ENCODE measurements at places on chromosomes 7 and 10. TPM values are rescaled to one million over a fixed set of nuclear protein-coding genes. Genes with fewer than 3 reads are reported as not detected.
A peak's percentile ranks its signal among the peaks of the same experiment; 100 is the strongest.

TMEM184A gene
- 11.7 TPM for total RNA-seq

- H3K4me3 ChIP-seq: no peak overlapping the region
- H3K36me3 ChIP-seq: no peaks in the 10 kb centered on the region
- H3K27me3 ChIP-seq: no peaks in the 10 kb centered on the region
- DNase-seq: no peak
Measured at GRCh38 chr7:101929256-101929655, 111.8 kb downstream of the CUX1 start.

DNA sequence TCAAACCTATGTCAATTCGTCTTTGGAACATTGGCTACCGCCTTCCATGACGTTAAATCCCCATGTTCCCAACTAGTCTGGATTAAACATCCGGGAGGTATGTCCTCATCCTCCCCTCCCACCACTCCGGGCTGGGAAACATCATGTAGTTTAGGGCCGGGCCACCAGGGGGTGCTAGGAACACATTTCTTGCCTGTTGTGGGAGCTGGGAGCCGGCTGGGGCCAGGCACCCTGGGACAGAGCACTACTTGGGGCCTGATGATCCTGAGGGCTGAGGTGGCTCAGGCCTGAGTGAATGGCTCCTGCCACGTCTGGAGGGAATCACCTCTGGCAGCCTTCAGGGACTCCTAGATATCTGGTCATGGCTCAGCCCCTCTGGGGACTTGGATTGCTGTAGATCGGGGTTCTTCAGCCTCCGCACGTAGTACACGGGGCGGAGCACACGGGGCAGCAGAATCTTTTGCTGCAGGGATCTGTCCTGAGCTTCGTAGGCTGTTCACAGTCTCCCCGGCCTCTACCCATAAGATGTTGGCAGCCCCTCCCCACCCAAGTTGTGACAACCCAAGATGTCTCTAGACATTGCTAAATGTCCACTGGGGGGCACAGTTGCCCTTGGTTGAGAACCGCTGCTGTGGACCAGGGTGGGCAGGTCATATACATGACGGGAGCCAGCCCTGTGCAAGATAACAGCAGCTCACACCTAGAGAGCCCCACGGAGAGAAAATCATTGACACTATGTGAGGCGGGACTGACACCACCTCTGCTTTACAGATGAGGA is 141.2 kb upstream of the ZNF716 start:
- H3K27ac ChIP-seq: no peak overlapping the region
- no peaks in the 10 kb centered on the region for H3K36me3 ChIP-seq
- no peaks in the 10 kb centered on the region for H3K4me1 ChIP-seq

GRCh38 chr7:69126896-69127479 is 471.3 kb upstream of the AUTS2 start:
- H3K27me3 ChIP-seq: no peaks in the 10 kb centered on the region
- no peak overlapping the region for H3K4me3 ChIP-seq
- no peak for DNase-seq
- no peaks in the 10 kb centered on the region for H3K4me1 ChIP-seq
- no peak overlapping the region for H3K27ac ChIP-seq

DNA sequence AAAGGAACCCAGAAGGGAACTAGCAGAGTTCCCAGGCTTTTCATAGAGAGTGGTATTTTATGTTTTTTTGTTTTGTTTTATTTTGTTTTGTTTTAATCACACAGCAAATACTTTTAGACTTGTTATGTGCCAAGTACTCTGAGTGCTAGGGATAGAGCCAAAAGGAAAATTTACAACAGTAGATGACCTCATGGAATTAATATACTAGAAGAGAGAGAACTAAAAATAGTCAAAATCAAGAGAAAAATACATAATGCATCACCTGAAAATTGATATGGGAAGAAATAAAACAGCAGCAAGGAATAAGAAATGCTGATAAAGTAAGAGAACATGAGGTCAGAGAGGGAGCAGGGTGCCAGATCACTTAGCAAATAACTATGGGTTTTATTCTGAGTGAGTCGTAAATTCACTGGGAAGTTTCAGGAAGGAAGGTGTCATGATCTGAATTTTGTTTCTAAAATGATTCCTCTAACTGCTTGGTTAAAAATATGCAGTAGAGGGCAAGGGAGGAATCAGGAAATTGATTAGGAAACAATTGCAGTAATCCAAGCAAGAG is 351.0 kb downstream of the ANKRD7 start:
- H3K4me3 ChIP-seq: no peak overlapping the region
- no peak for DNase-seq
- no peaks in the 10 kb centered on the region for H3K36me3 ChIP-seq
- no peak overlapping the region for H3K27ac ChIP-seq

GRCh38 chr7:121494516-121494915 is 98.4 kb upstream of the FAM3C start:
- DNase-seq: no peak
- H3K4me3 ChIP-seq: no peak overlapping the region
- H3K4me1 ChIP-seq: no peaks in the 10 kb centered on the region
- no peaks in the 10 kb centered on the region for H3K27me3 ChIP-seq

DNA sequence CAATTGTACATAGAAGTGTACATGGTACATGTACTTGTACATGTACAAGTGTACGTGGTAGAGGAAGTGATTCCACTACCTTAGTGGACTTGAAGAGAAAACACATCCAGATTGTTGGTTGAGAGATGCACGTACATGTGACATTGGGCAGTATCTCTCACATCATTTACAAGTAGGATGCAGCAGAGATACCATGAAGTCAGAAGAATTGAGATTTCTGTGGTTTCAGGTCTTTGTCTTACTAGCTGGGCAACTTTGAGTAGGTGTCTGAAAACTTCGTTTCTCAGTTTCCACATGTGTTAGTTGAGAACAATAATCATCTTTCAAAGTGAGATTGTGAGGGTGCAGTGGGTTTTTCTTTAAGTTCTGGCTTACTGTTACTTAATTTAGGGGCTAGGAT is 21.5 kb downstream of the CLDN12 start:
- no peaks in the 10 kb centered on the region for H3K36me3 ChIP-seq
- no peaks in the 10 kb centered on the region for H3K4me1 ChIP-seq
- no peak overlapping the region for H3K27ac ChIP-seq
- H3K4me3 ChIP-seq: no peak overlapping the region
- H3K27me3 ChIP-seq: no peaks in the 10 kb centered on the region
- no peak for DNase-seq

- H3K4me3 ChIP-seq: no peak overlapping the region
- no peak for DNase-seq
- H3K27ac ChIP-seq: no peak overlapping the region
- H3K36me3 ChIP-seq: no peaks in the 10 kb centered on the region
Measured at GRCh38 chr7:15199482-15199881, 296.9 kb upstream of the DGKB start.

TUBAL3 gene
- total RNA-seq: not detected

NSUN5 gene
- 27.5 TPM for total RNA-seq

- H3K4me1 ChIP-seq: peaks cover 16% of the 10 kb centered on the region
- no peak overlapping the region for H3K4me3 ChIP-seq
- peak; percentile 45 for DNase-seq
Measured at GRCh38 chr7:7103343-7104313, 78.7 kb upstream of the C1GALT1 start.

- peaks cover 38% of the 10 kb centered on the region for H3K4me1 ChIP-seq
- peak; percentile 48 for DNase-seq
- no peaks in the 10 kb centered on the region for H3K36me3 ChIP-seq
- H3K4me3 ChIP-seq: peak overlapping the region; percentile 90
- H3K27me3 ChIP-seq: no peaks in the 10 kb centered on the region
- peak overlapping the region; percentile 97 for H3K27ac ChIP-seq
Measured at GRCh38 chr10:119207713-119208552, 562 bp downstream of the GRK5 start.

KCND2 gene
- total RNA-seq: under 0.01 TPM

TMEM225B gene
- 0.91 TPM for total RNA-seq

DNA sequence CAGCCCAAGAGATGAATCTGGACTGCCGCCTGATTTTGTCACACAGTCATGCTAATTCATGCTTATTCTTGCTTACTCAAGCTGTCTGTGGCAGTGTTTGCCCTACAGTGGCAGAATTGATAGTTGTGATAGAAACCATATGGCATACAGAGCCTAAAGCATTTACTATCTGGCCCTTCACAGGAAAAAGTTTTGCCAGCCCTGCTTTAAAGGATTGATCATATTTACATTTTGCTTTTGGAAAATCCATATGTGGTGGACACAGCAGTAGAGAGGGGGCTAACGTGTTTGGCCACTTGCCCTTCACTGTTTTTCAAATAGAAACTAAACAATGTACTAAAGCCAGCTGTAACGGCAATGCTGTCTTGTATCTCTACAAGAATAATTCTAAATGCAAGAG is 974.0 kb upstream of the GHITM start:
- H3K27ac ChIP-seq: no peak overlapping the region
- no peaks in the 10 kb centered on the region for H3K27me3 ChIP-seq
- DNase-seq: no peak

GRCh38 chr7:70585071-70585470 is 546.9 kb upstream of the GALNT17 start:
- H3K27ac ChIP-seq: no peak overlapping the region
- no peak for DNase-seq
- no peaks in the 10 kb centered on the region for H3K4me1 ChIP-seq
- no peaks in the 10 kb centered on the region for H3K27me3 ChIP-seq

TAS2R4 gene
- total RNA-seq: 2.7 TPM

DNA sequence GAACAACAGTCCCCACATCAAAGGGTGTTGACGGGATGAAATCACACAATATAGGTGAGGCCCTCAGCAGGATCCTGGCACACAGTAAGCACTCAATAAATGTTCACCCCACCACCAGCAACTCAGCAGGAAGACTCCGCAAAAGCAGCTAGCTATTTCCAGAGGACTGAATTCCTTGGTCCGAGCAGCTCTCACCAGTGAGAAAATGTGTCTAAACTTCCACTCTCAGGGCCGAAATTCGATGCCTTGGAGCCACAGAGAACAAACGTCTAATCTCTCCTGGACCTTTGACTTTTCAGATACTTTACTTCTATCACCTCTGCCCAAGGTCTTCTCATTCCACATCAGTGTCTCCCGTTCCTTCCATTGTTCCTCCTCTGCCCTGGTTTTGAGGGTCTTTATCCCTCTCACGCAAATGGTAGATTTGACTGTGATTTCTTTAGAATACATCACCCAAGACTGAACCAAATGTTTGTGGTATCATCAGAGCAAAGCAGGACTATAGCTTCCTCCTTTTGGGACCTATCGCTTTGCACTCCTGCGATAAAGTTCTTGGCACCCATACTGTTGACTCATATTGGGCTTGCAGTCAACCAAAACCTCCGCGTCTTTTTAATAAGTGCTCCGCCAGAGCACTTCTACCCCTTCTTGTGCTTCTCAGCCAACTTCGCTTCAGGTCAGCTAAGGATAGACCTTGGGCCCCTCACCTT is 903 bp upstream of the NT5C2 start:
- H3K36me3 ChIP-seq: no peaks in the 10 kb centered on the region
- H3K27ac ChIP-seq: peak overlapping the region; percentile 98
- H3K4me3 ChIP-seq: peak overlapping the region; percentile 93
- no peak for DNase-seq
- no peaks in the 10 kb centered on the region for H3K27me3 ChIP-seq

- H3K4me1 ChIP-seq: no peaks in the 10 kb centered on the region
- no peak overlapping the region for H3K4me3 ChIP-seq
- DNase-seq: no peak
- H3K27ac ChIP-seq: no peak overlapping the region
Measured at GRCh38 chr10:118926072-118926417, 103.5 kb upstream of the NANOS1 start.

DNA sequence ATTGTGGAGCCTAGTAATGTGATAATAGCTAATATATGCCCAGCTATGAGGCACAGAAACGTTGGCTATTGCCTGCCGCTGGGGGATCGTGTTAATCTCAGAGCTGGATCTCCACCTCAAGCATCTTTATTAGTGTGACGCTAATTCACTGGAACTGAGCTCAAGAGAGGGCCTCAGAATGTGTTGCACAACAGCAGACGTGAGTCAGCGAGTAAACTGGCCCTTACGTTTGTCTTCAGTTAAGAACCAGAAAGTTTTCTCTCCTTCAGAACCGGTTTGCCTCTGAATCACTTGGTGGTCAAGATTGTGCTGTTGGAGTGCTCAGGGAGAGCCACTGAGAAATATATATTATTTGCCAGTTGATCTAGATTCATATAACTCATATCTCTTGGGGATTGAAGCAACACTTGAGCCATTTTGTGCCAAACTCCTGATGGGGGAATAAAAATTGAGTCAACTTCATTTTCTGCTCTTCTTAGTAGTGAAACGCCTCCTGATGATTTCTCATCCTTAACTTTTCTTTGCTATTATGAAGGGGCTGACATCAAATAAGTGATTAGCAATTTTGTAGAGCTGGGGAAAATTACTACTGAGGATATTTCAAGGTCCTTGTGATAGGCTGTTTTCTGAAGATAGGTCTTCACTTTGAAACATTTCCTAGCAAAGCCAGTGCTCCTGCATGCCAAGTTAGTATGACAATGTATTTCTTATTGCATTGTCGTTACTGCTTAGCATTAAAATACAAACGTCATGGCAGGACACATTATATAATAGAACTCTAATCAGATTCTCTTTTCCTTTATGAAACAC is 22.3 kb downstream of the BZW2 start:
- DNase-seq: peak; percentile 92
- H3K36me3 ChIP-seq: no peaks in the 10 kb centered on the region
- H3K4me1 ChIP-seq: peaks cover 11% of the 10 kb centered on the region

DNA sequence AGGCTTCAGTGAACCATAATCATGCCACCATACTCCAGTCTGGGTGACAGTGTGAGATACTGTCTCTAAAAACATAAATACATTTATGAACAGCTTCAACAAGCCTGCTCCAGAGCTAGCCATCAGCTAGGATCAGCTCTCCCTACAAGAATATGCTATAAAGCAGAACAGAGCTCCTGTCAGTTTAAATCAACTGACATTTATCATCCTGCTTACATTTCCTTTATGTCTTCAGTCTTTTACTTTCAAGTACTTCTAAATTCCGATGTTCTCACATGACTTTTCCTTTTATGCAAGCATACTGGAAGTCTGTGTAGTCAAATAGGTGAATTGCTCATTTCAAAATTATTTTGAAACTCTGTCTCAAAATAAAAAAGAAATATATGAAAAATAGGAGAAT is 64.6 kb downstream of the COA1 start:
- H3K4me3 ChIP-seq: no peak overlapping the region
- H3K4me1 ChIP-seq: no peaks in the 10 kb centered on the region
- H3K27me3 ChIP-seq: no peaks in the 10 kb centered on the region
- H3K27ac ChIP-seq: no peak overlapping the region
- no peak for DNase-seq
- H3K36me3 ChIP-seq: no peaks in the 10 kb centered on the region

SYT15 gene
- total RNA-seq: 52.4 TPM

- H3K4me1 ChIP-seq: no peaks in the 10 kb centered on the region
- no peak for DNase-seq
- no peak overlapping the region for H3K27ac ChIP-seq
Measured at GRCh38 chr7:24891311-24891735, 88.7 kb downstream of the OSBPL3 start.

All from upper lobe of left lung (tissue), 6 donors.